NCI-H774 (cell line): ENCODE measurements at places on chromosomes 12 and 14.

GRCh38 chr14:32434180-32434579, 105.1 kb downstream of the AKAP6 start:
- no peak for DNase-seq

- no peak for DNase-seq
These were observed 22.7 kb downstream of the SETD1B start for GRCh38 chr12:121826318-121827150.

- DNase-seq: no peak
These were observed 753 bp upstream of the ATP5MC2 start for GRCh38 chr12:53676656-53677015.

GRCh38 chr14:35158951-35159653, 36.8 kb downstream of the PRORP start:
- no peak for DNase-seq

DNA sequence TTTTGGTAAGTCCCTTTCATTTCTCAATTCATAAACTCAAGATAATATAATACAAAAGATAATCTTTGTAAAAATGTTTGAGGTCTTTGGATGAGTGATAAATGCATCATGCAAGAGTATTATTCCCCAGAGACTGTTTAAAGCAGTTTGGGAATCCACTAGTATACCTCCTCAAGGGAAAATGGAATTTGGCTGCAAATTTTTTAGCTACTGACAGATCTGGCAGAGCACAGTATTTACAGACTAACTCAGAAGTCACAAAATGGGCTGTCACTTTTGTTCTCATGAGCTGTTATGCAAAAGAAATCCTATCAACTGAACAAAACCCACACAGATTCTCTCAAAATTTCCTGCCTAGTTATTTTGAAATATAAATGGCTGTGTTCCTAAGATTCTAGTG, 9.9 kb downstream of the SPIC start:
- DNase-seq: no peak

GRCh38 chr14:100862277-100862676, 36.4 kb downstream of the MEG3 start:
- no peak for DNase-seq

- DNase-seq: no peak
These were observed 112.6 kb upstream of the ARHGAP5 start for GRCh38 chr14:31964490-31964889.

DNA sequence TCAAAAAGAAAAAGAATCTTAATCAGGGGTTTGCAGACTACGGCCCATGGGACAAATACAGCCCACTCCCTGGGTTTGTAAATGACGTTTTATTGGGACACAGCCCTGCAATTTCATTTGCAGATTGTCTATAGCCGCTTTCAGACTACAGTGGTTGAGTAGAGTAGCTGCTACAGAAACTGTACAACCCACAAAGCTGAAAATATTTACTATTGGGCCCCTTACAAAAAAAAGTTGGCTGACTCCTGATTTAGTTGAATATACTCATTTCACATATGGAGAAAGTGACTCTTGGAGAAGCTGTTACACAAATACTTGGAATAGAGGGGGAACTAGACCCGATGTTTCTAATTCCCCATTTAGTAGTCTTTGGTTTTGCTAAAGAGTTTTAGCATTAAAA, 162.5 kb upstream of the NOS1 start:
- no peak for DNase-seq

- DNase-seq: no peak
These were observed 46.9 kb downstream of the ZFYVE21 start for GRCh38 chr14:103762541-103762940.

DNA sequence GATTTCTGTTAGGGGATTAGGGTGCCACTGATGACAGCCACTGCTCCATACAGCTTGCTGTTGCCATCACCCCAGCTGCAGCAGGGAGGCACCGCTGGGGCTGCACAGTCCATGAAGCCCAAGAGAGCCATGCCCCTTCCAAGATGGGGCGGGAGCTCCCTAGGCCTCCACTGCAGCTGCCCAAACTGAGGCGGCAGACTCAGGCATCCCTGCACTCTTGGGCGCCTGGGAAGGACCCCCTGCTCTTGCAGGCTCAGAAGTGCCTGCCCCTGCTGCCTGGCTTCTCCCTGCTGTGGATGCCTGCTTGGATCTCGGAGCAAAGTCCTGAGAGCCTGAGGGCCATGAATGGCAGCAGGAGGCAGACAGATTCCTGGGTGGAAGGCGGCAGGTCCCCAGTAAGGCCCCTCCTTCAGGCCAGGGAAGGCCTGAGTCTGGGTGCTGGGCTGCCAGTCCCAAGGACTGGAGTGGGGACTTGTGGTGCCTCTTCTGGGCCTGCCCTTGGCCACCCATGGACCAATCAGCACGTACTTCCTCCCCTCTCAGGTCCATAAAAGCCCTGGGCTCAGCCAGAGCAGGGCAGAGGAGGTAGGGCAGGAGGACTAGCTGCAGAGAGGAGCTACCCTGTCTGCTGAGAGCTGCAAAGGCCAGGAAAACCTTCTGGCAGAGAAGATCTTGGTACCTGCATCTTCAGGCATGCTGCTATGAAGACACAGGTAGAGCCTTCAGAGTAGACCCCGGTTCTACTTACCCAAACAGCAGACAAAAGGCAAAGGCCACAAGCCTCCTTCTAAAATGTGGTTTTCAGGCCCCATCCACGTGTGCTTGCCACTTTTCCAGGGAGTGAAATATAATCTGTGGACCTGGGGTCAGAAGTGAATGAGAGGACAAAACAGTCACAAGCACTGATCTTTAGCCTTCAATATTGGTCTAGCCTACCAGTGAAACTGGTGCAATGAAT, 30.0 kb upstream of the STK38L start:
- DNase-seq: no peak

DNA sequence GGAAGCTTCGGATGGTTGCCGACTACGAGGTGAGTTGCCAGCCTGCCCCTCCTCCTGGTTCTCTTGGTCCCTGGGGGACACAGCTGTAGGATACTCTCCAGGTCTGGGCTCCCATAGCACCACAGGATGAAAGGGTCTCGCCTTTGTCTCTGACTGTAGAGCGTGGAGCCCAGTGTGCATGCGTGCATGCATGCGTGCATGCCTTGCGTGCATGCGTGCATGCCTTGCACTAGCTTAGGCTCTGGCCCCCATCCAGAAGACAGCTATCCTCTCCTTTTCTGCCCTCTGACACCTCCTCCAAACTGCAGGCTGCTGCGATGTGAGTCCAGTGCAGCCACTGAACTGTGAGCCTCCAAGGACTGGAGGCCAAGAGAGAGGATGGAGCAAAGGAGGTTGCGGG, 19.1 kb downstream of the NGB start:
- DNase-seq: no peak

DNA sequence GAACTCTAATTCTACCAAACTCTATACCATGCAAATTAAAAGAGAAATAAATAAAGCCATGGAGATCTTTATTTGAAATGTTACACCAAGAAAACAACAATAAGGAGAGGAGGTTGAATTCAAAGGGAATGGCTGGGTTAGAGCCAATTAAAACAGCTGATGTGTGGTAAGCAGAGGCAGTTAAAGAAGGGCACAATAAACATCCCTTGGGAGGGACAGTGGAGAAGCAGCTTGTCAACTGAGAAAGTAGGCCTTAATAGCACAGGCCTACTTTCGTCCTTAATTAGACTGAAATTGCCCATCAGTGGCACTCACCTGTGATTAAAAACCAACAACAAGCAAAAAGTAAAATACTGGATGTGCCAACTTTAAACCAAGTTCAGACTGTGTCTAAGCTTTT, 16.3 kb upstream of the NAV3 start:
- DNase-seq: no peak

DNA sequence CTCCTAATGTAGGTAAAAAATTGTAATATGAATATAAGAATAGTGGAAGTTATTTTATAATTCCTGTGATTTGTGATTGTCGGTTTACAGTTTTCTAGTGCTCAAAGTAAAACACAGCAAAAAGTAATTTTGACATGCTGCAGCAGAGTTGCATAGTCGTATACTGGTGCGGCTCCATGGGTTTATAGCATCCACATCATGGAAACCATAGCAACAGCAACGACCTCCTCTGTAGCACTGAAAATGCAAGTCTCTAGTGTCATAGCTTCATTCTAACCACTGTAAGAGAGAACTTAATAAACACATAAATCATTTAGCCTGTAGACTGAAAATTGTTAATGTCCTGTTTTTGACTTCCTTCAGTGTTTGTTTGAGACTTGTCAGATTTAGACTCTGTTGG, 574.3 kb downstream of the KCNH5 start:
- no peak for DNase-seq

DNA sequence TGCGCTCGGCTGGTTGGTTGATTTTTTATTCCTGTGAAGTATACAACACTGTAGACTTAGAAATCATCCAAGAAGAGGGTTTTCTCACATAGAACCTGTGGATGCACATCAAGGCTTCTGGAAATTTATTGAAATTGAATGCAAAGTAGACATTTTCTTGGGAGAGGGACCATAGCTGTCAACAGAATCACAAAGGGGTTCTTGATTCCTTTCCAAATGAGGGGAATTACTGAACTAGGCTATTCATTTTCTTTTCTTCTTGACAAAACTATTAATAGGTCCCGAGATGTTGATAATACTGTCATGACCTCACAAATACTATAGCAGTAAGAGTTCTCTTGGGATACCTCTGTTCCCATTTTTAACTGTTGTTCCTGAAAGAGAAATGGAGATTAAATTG, 73.9 kb downstream of the AKAP6 start:
- DNase-seq: no peak

- DNase-seq: no peak
These were observed 379.0 kb downstream of the NPAS3 start for GRCh38 chr14:33317675-33318074.
